ENCODE measurements at places on chromosomes 7 and 10.

DNA sequence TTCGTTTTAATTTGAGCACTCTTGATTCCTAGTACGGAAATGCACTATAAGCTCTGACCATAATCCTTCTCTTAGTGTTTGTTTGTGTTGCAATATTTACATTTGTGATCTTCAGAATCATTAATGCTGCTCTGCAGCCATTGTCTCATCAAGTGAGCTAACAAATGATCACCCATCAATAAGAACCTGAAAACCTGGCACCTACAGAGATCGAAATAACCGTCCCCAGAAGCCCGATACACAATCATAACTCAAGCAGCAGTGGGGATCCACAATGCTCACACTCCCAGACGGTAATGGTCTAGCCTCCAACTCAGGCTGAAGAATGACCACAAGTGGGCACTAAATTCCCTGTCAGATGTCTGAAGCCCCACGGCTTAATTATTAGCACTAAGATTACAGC lies 156.0 kb upstream of the NFE2L3 start:
- DNase-seq, result no peak

- peak; percentile 42 for DNase-seq
Observed at GRCh38 chr7:129607471-129608120, 3.9 kb upstream of the NRF1 start.

- no peak for DNase-seq
Observed at GRCh38 chr7:31082017-31082416, 29.9 kb downstream of the ADCYAP1R1 start.

DNA sequence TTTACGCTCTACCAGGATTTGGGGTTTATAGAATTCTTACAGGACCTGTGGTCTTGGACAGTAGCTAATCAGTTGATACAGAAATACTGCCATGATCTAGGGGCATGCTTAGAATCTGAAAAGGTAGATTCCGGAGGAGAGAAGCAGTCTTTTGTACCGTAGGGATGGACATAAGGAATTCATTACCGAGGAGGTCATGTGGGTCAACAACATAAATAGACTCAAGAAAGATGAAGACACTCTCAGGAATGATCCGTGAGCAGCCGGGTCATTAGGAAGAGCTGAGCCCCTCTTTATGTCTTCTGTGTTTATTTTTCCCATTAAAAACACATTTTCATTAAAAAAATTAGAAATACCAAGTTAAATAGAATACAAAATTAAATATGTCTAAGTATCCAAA lies 160.1 kb upstream of the TNS3 start:
- no peak for DNase-seq

- DNase-seq, result no peak
Observed at GRCh38 chr7:73901231-73901822, 40.4 kb downstream of the TMEM270 start.
